ENCODE measurements at places on chromosomes 1 and 21.

DNA sequence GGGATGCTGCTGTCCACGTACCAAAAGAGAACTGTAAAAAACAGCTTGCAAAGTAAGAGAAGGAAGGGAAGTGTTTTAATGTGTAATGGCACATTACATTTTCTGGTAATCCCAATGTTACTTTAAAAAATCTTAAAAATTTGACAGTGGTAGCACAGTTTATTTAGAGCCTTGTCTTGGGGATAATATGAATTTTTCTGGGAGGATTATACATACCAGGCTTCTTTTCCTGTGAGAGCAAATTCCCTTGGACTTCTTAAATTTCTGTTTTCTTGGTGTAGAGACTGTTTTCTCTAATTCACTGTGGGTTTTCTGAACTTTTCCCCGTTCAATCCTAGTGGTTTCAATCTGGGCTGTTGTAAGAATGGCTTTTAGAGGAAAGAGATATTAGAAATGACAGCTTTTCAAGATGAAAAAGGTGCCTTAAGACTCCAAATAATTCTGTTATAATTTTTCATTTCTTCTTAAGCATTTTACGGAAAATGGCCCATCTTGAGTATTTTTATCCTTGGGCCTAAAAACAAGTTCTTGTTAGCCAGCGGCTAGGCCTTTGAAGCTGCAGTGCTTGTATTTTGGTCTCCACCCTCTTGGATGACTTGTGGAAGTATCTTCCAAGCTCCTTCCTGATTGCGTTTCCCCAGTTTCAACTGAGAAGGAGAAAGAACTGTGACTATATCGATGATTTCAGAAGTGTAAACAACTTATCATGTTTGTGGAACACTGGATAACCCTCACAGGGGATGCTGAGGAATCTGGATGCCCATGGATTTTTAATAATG is 70.0 kb downstream of the LEPR start:
- DNase-seq = no peak

GRCh38 chr1:151492120-151492519 is 19.1 kb upstream of the CGN start:
- DNase-seq = no peak

DNA sequence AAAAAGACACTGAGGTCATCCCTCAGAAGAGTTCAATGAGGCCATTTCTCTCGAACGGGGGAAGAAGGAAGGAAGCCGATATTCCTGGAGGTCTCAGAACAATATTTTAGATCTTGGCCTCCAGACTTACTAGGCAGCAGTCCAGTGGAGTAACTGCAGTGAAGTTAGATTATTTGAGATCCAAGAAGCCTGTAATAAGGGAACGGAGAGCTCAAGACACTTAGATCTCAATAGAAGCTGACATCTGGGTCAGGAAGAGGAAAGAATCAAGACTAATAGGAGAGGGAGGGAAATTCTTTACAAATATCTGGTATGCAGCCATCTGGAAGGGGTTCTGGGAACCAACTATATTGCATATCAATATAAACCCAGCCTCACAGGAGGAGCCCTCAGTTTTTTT is 13.6 kb upstream of the ENAH start:
- DNase-seq = no peak

DNA sequence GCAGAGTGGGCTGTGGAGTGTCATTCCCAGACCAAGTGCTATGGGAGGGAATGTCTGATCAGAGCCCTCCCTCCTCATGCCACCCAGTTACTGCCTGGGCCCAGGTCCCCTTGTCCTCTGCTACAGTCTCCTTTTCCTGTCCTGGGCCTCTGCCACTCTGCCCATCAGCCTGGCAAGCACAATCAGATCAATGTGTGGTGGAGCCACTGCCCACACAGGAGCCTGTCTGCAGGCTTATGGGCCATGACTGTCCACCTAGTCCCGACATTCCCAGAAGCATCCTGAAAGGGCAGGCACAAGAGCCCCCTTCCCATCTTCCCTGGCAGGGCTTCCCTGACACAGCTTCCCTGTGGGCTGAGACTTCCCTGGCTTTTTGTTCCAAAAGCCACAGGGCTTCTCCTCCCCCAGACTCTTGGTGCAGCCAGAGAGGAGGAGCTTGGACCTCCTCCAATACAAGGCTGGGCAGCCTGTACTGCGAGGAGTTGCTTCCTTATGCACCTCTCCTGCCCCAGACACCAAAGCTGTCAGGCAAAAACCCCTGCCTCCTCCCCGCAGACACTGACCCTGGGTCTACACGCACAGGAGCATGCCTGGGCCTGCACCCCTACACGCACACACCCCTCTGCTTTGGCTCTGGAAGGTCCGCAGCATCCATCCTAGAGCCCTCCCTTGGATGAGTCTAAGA is 29.2 kb upstream of the CNTN2 start:
- DNase-seq = no peak

GRCh38 chr1:8763888-8764287 is 53.6 kb downstream of the RERE start:
- DNase-seq = no peak

- no peak for DNase-seq
Observed at GRCh38 chr1:113941245-113941559, 12.1 kb downstream of the HIPK1 start.

- DNase-seq = no peak
Observed at GRCh38 chr21:42080788-42081083, 9.6 kb downstream of the UMODL1 start.

- DNase-seq = no peak
Observed at GRCh38 chr1:172293429-172293828, 127.1 kb upstream of the C1orf105 start.

GRCh38 chr1:227828786-227829185 is 13.3 kb downstream of the PRSS38 start:
- no peak for DNase-seq

DNA sequence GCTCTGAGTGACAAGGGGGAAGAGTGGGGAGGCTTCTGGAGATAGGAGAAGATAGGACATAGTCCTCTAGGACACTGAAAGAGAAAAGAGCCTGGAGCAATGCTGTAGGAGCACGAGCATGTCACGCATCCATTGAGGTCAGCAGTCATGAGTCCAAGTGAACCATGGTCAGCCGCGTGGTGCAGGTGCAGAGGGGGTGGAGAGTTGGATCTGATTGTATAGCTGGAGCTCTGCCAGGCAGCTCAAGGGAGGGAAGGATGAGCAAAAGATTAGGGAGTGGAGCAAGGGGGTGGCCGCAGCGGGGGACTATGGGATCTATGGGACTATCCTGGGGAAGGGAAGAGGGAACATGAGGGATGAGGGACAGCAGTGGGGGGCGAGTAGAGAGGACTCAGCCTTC is 14.0 kb downstream of the PADI1 start:
- DNase-seq = no peak

GRCh38 chr21:15247613-15248012 is 182.8 kb upstream of the NRIP1 start:
- no peak for DNase-seq

- DNase-seq = peak; percentile 75
Observed at GRCh38 chr1:21262293-21263051, 27.8 kb downstream of the ECE1 start.

DNA sequence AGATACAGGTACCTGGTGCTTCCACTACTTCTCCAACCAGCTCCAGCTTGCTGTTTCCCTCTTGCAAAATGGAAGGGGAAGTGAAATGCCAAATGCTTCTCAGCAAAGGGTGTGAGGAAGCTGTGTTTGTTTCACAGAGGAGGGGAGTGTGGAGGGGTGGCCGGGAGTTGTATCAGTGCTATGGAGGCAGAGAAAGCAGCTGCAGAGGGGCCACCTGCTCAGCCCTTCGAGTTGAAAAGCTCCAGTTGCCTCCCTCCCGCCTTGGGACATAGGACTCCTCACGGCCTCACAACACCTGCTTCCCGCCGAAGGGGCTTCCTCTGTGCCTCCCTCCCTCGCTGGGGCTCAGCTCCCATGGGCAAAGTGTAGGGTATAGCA is 12.1 kb upstream of the LINGO4 start:
- no peak for DNase-seq

DNA sequence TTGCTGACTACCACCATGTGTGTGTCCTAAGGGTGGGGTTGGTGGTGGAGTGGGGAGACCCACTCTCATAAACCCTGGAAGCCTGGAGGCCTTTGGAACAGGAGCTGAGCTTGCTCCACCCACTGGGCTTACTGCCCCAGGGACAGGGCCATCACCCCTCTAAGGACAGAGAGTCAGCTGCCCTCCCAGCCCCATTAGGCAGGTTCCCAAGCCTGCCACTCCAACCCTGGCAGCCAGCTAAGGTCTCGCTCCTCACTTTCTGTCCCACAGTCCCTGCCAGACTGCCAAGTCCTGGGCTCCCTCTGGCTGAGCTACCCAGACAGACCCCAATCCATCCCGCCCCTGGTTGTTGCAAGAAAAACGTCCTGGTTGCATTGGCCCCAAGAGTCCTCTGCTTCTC is 3.8 kb downstream of the NT5C1A start:
- no peak for DNase-seq

- DNase-seq = no peak
Observed at GRCh38 chr1:242162140-242162539, 163.2 kb upstream of the MAP1LC3C start.

GRCh38 chr1:12167493-12168429 is 970 bp downstream of the TNFRSF1B start:
- DNase-seq = no peak

GRCh38 chr1:24248859-24249258 is 61.8 kb upstream of the IFNLR1 start:
- no peak for DNase-seq

- DNase-seq = no peak
Observed at GRCh38 chr1:65630855-65631254, 161.8 kb upstream of the PDE4B start.

GRCh38 chr1:41278076-41278475 is 36.0 kb upstream of the SCMH1 start:
- no peak for DNase-seq

DNA sequence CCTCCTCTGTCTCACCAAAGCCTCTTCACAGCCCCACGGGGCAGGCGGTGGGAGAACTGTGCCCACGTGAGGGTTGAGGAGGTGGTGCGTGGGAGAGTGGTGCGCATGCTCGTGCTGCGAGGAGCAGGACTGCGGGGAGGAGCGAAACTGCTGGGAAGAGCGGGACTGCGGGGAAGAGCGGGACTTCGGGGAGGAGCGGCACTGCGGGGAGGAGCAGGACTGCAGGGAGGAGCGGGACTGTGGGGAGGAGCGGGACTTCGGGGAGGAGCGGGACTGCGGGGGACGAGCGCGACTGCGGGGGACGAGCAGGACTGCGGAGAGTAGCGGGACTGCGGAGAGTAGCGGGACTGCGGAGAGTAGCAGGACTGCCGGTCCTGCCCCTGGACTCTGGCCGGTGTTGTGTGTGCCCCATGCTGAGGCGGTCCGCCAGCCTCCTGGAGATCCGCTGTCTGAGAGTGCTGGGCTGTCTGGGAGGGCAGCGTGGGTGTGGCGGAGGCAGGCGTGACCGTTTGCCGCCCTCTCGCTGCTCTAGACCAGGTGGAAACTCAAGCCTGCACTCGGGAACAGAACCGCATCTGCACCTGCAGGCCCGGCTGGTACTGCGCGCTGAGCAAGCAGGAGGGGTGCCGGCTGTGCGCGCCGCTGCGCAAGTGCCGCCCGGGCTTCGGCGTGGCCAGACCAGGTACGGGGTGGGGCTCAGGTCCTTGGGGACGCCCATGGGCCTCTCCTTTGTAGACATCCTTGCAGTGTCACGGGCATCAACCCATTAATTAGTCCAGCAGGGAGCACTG is 24.6 kb downstream of the TNFRSF1B start:
- no peak for DNase-seq

- DNase-seq = no peak
Observed at GRCh38 chr1:164950541-164950986, 391.6 kb downstream of the PBX1 start.

DNA sequence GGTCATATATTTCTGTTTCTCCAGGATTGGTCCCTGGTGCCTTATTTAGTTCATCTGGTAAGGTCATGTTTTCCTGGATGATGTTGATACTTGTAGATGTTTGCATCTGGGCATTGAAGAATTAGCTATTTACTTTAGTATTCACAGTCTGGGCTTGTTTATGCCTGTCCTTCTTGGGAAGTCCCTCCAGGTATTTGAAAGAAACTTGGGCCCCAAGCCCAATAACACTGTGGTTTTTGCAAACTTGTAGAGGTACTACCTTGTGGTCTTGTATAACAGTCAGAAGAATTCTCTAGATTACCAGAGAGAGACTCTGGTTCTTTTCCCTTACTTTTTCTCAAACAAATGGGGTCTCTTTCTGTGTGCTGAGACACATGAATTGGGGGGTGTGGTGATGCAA is 251.4 kb upstream of the B3GALT2 start:
- no peak for DNase-seq

DNA sequence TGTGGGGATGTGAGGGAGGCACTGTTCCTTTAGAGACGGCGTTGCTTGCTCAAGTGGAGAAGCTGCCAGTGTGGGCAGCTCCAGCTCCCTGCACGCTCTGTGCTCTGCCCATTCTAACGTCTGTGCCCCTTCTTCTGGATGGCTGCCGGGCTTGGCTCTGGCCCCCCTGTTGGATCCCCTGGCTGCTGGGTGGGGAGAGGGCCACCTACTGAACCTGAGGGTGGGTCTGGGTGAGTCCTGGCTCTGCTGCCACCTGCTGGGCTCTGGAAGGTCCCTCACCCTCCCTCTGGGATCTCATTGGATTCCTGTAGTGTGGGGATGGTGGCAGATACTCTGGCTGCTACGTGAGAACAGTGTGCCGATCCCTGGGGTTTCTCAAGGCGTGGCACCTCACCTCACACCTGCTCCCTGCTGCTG is 5.0 kb downstream of the PFKL start:
- DNase-seq = no peak

- DNase-seq = no peak
Observed at GRCh38 chr1:109199710-109200109, 14.0 kb upstream of the SARS1 start.

DNA sequence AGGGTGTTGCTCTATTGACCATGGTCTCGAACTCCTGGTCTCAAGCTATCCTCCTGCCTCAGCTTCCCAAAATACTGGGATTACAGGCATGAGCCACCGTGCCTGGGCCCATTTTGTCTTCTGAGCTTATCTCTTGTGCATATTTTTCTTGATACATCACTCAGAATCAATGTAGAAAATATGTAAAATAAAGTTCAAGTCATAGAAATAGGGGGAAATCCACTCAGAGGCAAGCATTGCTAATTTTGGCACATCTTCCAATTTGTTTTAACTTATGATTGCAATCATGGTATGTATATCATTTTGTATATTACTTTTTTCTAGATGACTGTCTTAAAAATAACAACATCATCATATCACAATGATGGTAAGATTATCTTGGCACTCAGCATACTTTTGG is 21.6 kb downstream of the RIT1 start:
- no peak for DNase-seq

GRCh38 chr1:240967070-240967724 is 355.2 kb upstream of the GREM2 start:
- DNase-seq = no peak

GRCh38 chr1:214506972-214507431 is 44.4 kb downstream of the PTPN14 start:
- DNase-seq = peak; percentile 73
